Neural progenitor cell (in vitro differentiated cells): ENCODE measurements at places on chromosomes 2 and 18.

GRCh38 chr2:111252436-111252835, 131.7 kb downstream of the BCL2L11 start:
- DNase-seq, result no peak

GRCh38 chr2:191499874-191500565, 177.9 kb upstream of the NABP1 start:
- DNase-seq, result no peak

GRCh38 chr18:59704146-59704545, 6.9 kb upstream of the CCBE1 start:
- no peak for DNase-seq

DNA sequence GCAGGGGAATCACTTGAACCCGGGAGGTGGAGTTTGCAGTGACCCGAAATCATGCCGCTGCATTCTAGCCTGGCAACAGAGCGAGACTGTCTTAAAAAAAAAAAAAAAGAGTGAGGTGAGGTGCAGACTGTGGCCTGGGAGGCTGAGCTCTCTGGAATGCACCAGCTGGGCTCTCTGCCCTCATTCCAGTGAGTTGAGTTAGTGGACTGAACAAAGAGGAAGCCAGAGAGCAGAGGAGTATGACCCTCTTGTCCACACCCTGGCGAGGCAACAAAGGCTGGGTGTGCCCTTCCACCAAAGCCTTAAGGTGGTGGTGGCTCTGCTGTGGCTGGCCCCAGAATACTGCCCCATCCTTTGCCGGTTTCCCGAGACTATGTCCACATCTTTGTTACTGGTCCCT, 71.3 kb upstream of the ACKR3 start:
- peak; percentile 49 for DNase-seq

DNA sequence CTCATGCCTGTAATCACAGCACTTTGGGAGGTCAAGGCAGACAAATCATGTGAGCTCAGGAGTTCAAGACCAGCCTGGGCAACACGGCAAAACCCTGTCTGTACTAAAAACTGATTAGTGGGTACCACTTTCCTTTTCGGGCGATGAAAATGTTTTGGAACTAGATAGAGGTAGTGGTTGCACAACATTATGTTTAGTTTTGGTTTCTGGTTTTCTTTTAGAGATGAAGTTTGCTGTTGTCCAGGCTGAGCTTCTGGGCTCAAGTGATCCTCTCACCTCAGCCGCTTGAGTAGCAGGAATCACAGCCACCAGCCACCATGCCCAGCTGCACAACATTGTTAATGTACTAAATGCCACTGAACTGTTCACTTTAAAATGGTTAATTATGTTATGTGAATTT, 27.6 kb downstream of the AAK1 start:
- DNase-seq, result no peak

GRCh38 chr2:195319548-195320412, 337.2 kb upstream of the SLC39A10 start:
- no peak for DNase-seq

DNA sequence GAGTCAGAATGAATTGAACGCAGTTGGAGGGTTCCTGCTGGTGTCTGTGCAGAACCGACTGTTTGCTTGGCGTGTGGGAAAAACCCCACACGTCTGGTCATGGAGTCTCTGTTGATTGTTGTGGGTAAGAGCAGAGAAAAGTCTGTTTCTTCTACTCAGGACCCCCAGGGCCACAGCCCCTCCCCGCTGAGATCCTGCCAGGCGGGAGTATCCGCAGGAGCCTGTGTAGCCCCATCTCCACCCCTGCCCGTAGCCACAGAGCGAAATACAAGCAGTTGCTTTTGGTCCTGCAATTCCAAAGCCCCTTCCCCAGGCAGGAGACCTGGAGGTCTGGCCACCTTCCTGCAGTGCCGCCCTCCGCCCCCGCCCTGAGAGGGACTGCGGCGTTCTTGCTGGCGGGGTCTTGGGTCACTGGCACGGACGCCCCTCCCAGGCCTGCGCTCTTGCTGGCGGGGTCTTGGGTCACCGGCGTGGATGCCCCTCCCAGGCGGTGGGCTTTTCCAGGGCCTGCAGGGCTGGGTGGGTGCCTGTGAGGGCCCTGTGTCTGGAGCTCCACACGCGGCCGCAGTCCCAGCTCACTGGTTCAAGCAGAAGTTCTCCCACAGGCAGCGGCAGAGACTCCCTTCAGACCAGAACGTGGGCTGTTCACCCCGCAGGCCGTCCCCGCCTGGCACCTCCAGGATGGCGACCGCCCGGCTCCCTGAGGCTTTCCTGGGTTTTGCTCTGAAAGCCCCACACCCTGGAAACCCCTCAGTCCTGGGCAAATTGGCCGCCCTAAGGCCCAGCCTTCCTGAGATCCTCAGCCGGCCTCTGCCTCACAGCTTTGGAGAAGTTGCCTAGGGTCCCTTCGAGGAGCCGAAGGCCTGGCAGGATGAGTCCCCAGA, 76.0 kb upstream of the CTDP1 start:
- DNase-seq, result no peak

DNA sequence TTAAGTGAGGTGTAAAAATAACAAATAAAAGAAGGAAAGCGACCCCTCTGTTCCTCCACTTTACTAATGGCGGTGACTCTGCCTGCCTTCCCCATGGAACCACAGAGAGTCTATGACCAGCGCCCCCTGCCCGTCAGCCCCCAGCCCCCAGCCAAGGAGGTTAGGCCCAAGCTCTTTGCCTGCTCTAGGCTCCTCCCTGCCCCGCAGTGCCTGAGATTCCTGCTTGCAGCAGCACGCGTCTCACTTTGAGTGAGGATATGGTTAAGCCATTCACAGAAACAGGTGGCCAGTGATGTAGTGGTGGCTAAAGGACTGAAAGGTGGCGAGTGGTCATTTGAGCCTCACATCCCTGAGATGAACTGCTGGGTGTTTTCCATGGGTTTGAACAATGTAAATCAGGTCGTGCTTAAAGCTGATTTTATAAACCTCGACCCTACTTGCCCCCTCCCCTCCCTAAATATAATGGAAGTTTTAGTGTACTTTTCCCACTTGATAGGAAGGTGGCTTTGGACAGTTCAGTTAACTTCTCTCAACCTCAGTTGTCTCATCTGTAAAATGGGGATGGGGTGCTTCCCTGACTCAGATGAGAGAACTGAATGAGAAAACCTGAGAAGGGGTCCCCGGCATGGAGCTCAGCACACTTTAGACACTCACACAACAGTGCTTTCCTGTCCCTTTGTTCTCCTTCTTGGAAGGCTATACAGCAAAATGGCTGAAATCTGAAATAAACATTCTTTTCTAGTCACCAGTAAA, 46.5 kb downstream of the IL1RL2 start:
- no peak for DNase-seq

- no peak for DNase-seq
These were observed 6.3 kb downstream of the HDHD2 start for GRCh38 chr18:47143899-47144485.

- no peak for DNase-seq
These were observed 8.1 kb downstream of the NCK2 start for GRCh38 chr2:105752691-105753358.

- peak; percentile 35 for DNase-seq
These were observed 134.3 kb downstream of the TDRD15 start for GRCh38 chr2:21258082-21258481.

DNA sequence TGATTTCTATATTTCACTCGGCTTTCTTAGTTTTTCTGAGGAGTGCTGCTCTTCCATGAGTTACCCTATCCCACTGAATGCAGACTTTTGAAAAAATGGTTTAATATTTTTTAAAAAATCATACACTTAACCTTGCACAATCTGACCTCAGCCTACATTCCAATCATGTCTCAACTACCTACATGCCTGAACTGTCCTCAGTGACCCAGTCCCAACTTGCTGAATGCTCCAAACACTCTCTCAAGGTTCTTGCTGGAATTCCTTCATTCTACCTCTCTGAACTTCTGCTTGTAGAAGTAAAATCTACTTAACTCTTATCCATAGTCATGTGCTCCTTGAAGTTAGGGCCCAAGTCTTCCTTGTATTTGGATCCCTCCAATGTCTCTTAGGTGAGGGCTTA, 181.6 kb downstream of the XIRP2 start:
- DNase-seq, result no peak

- DNase-seq, result no peak
These were observed 96.7 kb downstream of the ARHGAP15 start for GRCh38 chr2:143225931-143226330.

DNA sequence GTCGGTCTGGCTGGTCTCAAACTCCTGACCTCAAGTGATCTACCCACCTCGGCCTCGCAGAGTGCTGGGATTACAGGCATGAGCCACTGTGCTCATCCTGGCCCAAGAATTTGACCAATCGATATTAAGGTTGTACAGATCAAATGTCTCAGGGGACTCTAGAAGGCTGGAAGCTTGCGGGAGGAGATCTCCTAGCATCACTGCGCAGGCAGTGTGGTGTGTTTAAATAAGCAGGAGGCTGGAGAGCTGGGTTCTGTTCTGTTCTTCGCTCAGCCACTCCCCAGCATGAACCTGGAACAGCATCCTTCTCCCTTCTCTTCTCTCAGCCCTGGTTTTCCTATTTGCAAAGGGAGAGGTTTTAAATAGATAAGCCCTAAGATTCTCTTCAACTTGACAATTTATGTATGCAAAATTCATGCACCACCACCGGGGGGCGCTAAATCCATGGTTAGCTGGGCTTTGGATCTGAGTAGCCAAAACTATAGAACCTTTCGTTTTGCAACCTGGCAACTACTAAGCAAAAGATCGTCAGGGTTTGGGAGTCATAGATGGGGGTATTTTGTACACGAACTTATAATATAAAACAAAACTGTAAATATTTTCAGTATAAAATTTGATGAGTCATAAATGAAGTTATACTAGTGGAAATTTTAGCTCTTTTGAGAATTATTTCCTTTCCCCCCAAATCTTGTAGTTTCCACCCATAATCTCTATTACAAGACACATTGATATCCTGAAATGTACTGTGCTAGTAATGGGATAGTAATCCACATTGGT, 60.6 kb downstream of the SLC16A14 start:
- peak; percentile 70 for DNase-seq

DNA sequence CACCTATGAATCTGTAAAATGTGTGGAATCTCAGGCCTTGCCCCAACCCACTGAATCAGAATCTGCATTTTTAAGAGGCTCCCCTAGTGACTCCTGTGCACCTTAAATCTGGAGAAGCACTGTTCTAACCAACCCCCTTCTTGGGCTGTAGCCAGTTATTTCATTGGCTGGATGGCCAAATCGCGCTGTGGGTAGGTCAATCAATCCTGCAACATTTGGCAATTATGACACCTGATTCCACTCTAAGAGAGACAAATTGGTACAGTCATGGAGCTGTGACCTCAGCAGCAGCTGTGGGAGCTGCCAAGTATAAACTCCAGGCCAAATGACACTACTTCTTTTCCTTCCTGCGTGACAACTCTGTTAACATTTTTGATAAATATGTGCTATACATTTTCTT, 208.7 kb downstream of the CLIP4 start:
- no peak for DNase-seq

- no peak for DNase-seq
These were observed 124.5 kb upstream of the BARD1 start for GRCh38 chr2:214934006-214934405.

DNA sequence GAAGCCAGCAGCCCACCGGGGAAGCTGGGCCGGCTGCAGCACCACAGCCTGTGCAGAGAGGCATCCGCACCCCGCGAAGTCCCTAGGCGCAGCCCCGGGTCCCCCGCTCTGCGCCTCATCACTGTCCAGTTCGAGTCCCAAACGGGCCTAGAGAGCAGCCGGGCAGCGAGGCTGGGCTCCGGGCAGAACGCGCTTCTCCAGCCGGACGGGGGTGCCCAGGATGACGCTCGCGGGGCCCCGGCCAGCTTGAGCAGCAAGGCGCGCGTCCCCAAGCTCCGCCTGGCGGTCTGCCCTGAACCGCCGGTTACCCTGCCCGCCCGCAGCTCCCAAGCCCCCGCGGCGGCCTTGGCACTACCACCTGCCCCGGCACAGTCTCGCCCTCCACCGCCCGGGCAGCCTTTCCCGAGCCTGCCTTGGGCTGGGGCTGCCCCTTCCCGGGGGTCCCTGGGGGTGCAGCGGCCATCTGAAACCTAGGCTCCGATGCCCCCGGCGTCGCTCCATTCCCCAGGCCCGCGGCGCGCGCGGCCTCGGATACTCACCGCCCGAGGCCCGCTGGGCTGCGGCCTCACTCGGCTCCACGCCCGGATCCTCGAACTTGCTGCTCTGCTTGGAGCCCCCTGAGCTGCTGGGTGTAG, 591 bp downstream of the SLC16A14 start:
- peak; percentile 79 for DNase-seq

DNA sequence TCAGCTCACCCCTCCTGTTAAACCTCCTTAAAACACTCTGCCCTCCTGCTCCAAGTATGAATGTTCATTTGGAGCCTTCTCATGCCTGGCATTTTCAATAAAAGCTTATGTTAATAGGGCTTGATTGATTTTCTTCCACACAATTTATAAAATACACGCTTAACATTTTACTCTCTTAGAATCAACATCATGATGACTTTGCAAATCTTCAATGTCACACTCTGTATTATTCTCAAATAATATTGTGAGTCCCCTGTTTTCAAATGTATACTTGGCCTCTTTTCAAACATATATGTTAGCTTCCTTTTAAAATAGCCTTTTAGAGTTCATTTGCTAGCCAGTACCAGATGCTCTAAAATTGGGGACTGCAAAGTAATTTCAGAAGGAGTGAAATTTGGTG, 520.3 kb downstream of the LRRTM4 start:
- DNase-seq, result no peak

- no peak for DNase-seq
These were observed 10.0 kb upstream of the TTR start for GRCh38 chr18:31581498-31582197.

DNA sequence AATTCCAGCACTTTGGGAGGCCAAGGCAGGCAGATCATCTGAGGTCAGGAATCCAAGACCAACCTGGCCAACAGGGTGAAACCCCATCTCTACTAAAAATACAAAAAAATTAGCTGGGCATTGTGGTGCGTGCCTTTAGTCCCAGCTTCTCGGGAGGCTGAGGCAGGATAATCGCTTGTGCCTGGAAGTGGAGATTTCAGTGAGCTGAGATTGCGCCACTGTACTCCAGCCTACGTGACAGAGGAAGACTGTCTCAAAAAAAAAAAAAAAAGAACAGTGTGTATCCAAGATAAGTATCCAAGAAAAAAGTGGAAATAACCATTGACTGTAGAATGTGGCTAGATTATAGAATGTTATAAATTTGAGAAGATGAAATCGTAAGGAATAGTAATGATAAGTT, 142.1 kb downstream of the FAM124B start:
- no peak for DNase-seq

GRCh38 chr2:1238598-1239138, 174.6 kb upstream of the TPO start:
- DNase-seq, result no peak

DNA sequence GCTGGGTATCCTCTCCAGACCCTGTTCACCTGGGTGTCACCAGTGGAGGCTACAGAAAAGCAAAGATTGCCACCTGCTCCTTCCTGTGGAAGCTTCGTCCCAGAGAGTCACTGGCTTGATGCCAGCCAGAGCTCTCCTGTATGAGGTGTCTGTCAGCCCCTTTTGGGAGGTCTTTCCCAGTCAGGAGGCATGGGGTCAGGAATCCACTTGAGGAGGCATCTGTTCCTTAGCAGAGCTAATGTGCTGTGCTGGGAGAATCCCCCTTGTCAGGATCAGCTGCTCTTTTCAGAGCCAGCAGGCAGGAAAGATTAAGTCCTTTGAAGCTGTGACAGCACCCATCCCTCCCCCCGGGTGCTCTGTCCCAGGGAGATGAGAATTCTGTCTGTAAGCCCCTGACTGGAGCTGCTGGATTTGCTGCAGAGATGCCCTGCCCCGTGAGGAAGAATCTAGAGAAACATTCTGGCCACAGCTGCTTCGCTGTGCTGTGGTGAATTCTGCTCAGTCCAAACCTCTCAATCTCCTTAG, 121.8 kb downstream of the GPR39 start:
- DNase-seq, result peak; percentile 22
